ENCODE measurements at places on chromosomes 16 and 17. TPM values are rescaled to one million over a fixed set of nuclear protein-coding genes. Genes with fewer than 3 reads are reported as not detected.

GRCh38 chr17:70201872-70202419 lies 32.6 kb downstream of the KCNJ2 start:
- no peak for DNase-seq

DNA sequence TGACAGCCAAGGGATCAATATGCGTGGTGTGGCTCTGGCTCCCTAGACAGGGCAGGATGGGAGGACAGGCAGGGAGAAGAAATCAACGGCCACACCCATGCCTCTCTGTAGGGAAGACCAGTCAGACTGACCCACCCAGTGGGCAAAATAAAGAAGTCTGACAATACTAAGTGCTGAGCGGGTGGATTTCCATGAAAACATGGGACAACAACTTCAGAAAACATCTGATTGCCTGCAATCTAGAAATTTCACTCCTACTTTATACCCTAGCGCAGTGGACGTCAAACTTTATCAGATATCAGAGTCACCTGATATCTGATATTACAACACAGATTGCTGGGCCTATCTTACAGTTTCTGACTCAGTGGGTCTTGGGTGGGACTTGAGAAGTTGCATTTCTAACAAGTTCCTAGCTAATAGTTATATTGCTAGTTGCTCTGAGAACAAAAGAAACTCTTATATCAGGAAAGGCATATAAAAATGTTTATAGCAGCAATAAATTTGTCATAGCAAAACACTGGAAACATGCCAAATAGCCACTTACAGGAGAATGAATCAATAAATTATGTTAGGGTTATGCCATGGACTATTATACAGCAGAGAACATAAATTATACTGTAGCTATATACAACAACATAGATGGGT lies 38.4 kb downstream of the C17orf67 start:
- no peak for DNase-seq

DNA sequence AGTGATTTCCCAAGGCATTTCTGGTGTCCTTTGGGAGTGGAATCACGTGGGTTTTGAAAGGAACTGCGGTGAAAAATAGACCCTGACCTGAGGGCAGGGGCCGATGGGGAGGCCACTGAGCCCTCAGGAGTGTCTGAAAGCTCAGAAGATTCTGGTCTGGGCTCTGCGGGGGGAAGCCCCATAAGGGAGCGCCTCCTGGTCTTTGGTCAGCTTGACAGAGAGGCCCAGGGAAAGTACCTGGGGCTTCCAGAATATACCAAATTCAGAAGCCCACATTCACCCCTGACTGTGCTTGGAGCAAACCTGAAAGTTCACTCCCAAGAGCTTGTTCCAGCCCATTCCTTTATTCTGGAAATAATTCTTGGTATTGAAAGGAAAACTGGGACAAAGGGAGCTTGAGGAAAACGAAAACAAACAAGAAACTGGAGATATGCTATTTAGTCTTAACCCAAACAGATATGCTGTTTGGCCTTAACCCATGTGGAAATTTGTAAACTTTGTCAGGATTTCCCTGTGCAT lies 23.2 kb upstream of the NAGLU start:
- DNase-seq, result no peak

DNA sequence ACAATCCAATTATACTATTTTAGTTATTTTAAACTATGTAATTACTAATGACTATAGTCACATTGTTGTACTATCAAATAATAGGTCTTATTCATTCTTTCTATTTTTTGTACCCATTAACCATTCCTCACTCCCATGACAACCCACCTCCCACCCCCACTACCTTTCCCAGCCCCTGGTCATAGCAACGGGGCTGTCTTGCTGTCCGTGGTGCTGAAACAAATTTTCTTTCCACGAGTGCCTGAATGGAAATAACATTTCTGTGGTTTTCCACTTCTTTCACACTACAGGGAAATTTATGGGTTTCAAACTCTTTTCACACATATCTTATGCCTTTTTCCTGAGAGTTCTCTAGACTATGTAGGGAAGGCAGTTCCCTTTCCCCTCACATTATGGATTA lies 326.6 kb downstream of the PHKB start:
- DNase-seq, result no peak

- no peak for DNase-seq
Measured at GRCh38 chr17:77869665-77870132, 88.8 kb upstream of the TNRC6C start.

GRCh38 chr17:80616705-80617104 lies 72.1 kb downstream of the RPTOR start:
- no peak for DNase-seq

DNA sequence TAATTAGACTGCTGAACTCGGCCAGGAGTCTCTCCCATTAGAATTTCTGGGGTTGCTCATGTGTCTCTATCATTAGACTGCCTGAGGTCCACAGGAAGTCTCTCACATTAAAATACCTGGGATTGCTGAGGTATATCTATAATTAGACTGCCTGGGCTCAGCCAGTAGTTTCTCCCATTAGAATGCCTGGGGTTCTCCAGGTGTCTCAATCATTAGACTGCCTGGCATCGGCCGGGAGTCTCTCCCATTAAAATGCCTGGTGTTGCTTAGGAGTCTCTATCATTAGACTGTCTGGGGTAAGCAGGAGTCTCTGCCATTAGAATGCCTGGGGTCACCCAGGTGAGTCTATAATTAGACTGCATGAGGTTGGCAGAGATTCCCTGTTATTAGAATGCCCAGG lies 2233.4 kb downstream of the TP53TG3F start:
- DNase-seq, result no peak

- no peak for DNase-seq
Measured at GRCh38 chr17:6348891-6349290, 86.0 kb downstream of the AIPL1 start.

GRCh38 chr17:62641153-62641552 lies 13.7 kb downstream of the MRC2 start:
- DNase-seq, result no peak

- no peak for DNase-seq
Measured at GRCh38 chr17:8611137-8611536, 19.4 kb downstream of the MYH10 start.

The SLC35G6 gene
- total RNA-seq, result not detected

The CLEC19A gene
- total RNA-seq, result not detected

The CCL14 gene
- total RNA-seq, result 165 TPM

The TBC1D3G gene
- total RNA-seq, result not detected

The SCPEP1 gene
- 44.1 TPM for total RNA-seq

The GPRC5C gene
- total RNA-seq, result 34.0 TPM
